ENCODE measurements at places on chromosomes 2 and 18.

- no peak for DNase-seq
Measured at GRCh38 chr2:170006587-170007325, 171.2 kb upstream of the MYO3B start.

DNA sequence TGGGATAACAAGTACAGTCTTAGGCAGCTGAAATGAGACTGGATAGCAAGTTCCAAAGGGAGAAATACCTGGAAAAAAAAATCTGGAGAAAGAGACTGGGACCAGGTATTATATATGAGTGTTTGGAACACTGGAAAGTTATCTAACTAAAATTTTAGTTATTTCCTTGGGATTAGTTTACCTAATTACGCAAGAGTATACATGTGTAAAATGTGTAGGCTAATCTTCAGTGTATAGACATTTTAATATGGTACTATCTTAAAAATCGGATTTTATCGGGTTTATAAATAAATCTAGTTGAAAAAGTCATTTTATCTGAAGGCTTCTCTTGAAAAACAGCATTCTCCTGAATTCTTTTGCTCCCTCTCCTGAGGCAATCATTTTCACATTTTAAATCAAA, 3.9 kb downstream of the EPB41L5 start:
- no peak for DNase-seq

DNA sequence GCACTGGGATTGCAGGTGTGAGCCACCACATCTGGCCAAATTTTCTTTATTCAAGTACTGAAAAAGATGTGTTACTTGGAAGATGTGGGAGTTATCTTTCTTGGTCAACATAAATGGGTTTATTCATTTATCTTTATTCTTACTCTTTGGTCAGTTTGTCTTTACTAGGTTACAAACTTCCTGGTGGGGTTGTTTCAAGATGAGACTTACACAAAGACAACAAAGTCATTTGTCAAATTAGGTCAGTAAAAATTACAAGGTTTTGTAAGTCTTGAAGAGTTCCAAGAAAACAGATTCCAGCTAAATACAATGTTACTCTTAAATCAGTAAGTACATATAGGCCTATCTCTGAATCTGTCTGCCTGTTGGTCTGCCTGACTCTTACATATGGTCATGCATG, 48.9 kb downstream of the DARS1 start:
- no peak for DNase-seq

DNA sequence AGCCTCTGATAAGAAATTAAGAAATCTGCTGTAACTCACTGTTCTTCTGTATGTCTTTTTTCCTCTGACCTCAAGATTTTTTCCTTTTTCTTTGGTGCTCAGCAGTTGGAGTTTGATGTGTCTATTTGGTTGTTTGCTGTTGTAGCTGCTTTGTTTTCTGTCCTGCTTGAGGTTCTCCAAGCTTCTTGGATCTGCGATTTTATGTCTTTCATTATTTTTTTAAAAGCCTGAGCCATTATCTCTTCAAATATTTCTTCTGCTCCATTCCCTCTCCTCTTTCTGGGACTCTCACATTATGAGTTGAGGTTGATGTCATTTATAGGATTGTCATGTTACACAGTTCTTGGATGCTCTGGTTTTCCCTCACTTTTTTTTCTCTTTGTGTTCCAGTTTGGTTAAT, 47.7 kb downstream of the RAMP1 start:
- no peak for DNase-seq

DNA sequence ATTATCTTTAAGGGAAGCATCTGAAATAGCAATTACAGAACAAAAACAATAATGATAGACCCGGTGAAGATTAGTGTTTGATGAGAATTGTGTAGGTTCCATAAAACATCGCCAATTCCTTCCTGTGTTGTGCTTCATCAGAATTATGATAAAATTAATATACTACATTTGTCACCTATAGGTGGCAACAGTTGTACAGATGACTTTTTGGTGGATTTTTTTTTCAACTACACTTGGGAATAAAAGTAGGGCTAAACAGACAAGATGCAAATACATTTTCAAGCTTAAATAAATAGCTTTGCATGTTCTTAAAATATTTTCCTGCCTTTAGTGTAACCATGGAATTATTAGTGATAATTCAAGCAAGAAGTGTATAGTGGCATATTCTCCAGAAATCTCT, 7.0 kb upstream of the LYPD1 start:
- no peak for DNase-seq

- no peak for DNase-seq
Measured at GRCh38 chr2:134338208-134338607, 84.3 kb downstream of the MGAT5 start.

- DNase-seq, result no peak
Measured at GRCh38 chr2:104431701-104432121, 422.2 kb upstream of the POU3F3 start.
